ENCODE measurements at places on chromosomes 11 and 22.

- DNase-seq: no peak
Observed at GRCh38 chr11:10387206-10388083, 67.6 kb upstream of the AMPD3 start.

- no peak for DNase-seq
Observed at GRCh38 chr11:60165538-60165937, 17.3 kb downstream of the MS4A6A start.

DNA sequence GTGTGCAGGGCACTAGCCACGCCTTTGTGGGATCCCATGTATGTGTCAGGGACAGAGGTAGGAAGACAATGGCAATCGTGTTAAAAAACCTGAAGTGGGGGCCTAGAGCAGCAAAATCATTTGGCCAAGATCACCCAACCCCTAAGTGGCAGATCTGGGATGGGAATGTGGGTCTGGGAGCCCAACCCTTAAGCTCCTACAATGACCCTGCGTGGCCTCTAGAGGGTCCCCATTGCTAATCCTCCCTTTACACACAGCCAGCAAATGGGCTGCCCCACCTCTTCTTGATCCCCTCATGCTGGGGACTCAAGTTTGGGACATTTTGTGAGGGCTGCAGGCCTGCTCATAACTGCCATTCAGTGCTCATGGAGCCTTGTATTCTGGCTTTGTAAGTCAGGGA is 73.2 kb upstream of the SUSD2 start:
- no peak for DNase-seq

DNA sequence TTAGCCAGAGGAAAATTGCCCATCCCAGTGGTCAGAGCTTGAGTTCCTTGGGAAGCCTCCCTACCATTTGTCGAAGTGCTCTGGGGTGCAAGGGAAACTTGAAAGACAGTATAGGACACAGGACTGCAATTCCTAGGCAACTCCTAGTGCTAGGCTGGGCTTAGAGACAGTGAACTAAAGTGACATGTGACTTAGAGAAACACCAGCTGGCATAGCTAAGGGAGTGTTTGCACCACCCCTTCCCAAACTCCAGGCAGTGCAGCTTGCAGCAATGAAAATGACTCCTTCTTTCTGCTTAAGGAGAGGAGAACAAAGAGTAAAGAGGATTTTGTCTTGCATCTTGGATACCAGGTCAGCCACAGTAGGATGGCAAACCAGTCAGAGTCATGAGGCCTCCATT is 388.0 kb downstream of the DYNC2H1 start:
- no peak for DNase-seq

GRCh38 chr11:72630104-72630852 is 43.9 kb downstream of the PDE2A start:
- DNase-seq: no peak

DNA sequence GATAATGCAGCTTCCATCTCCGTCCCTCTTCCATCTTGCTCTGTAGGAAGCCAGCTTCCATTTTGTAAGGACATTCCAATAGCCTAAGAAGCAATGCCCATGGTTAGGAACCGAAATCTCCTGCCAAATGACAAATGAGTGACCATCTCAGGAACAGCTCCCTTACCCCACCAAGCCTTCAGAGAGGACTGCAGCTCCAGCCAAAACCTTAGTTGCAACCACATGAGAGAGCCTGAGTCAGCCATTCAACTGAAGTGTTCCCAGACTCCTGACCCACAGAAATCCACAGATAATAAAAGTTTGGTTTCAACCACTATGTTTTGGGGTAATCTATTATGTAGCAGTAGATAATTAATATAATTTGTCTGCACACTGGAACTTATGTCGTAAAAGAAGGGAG is 51.7 kb upstream of the LDLRAD3 start:
- DNase-seq: no peak

GRCh38 chr22:49660794-49661781 is 166.6 kb downstream of the BRD1 start:
- DNase-seq: no peak

- no peak for DNase-seq
Observed at GRCh38 chr22:19800761-19801244, 40.2 kb downstream of the TBX1 start.

- DNase-seq: no peak
Observed at GRCh38 chr11:117356126-117356890, 28.7 kb downstream of the CEP164 start.

- DNase-seq: no peak
Observed at GRCh38 chr11:31558001-31558400, 48.4 kb downstream of the ELP4 start.

DNA sequence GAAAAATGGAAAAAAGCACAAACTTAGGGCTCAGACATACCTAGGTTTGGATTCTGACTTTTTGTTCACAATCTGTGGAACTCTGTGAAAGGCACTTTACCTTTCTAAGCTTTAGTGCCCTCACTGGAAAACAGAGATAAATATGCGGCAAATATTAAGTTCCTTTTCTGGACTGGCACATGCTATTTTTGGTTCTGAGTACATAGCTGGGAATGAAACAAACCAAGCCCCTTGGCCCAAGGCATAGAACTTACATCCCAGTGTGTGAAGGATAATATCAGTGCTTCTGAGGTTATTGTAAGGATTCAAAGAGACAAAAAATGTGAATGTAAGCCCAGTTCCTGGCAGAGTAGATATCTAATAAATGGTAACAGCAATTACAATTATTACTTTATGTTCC is 227.5 kb downstream of the ADAMTS15 start:
- no peak for DNase-seq

All from NCI-H774 (cell line).